DND-41 (cell line): ENCODE measurements at places on chromosomes 1 and 21.

- peak; percentile 60 for DNase-seq
Measured at GRCh38 chr1:9368356-9368755, 75.7 kb downstream of the SPSB1 start.

- no peak for DNase-seq
Measured at GRCh38 chr1:198467342-198467741, 73.1 kb downstream of the ATP6V1G3 start.

GRCh38 chr1:156583821-156584622, 4.5 kb downstream of the TTC24 start:
- peak; percentile 81 for DNase-seq

DNA sequence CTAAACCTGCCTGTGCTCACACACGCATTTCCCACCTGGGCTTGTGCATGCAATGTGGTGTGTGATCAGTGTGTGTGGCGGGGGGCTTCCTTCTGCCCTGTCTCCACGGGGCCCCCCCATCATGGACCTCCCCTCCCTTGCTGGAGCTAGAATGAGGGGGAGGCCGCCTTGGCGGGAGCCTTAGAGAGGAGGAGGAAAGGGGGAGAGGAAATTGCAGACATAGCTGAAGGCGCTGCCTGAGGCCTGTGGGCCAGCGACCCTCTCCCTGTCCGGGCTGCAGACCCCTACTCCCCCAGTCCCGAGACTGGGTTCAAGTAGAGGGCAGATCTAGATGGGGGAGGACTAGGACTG, 883 bp upstream of the EVA1B start:
- no peak for DNase-seq

- no peak for DNase-seq
Measured at GRCh38 chr1:31346785-31347184, 26.1 kb downstream of the FABP3 start.

DNA sequence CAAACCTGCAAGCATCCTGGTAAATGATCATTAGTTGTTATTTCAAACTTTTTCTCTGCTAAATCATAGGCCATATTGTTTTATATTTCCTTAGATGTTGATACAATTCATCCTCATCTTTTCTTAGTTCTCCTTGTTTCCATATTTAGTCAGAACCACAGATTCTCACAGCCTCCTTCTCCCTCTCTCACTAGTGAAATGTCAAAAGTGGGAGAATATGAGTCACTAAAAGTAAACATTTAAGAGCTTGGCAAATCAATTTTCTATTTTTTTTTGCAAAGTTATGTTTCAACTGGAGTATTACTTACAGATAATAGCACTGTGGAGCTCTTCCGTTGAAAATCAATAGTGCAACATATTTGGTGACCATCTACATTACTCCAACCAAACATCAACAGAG, 308.8 kb downstream of the COL11A1 start:
- DNase-seq = no peak

GRCh38 chr1:2611031-2611501, 21.8 kb downstream of the MMEL1 start:
- no peak for DNase-seq

- peak; percentile 38 for DNase-seq
Measured at GRCh38 chr1:37989361-37989930, 376 bp downstream of the SF3A3 start.

DNA sequence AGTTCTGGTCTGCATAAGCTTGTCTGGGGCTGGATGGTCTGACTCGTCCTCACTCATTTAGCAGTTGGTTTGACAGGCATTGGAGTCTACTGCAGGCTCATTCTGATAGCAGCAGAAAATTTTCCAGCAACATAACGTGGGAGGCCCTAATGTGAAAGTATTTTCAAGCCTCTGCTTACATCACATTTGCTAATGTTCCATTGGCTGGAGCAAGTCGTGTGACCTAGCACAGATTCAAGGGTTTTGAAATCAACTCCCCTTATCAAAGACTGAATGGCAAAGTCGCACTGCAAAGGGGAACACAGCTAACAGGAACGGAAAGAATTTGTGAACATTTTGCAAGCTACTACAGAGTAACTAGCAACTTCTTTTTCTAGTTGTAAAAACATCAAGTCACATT, 2.3 kb upstream of the USH2A start:
- DNase-seq = no peak

DNA sequence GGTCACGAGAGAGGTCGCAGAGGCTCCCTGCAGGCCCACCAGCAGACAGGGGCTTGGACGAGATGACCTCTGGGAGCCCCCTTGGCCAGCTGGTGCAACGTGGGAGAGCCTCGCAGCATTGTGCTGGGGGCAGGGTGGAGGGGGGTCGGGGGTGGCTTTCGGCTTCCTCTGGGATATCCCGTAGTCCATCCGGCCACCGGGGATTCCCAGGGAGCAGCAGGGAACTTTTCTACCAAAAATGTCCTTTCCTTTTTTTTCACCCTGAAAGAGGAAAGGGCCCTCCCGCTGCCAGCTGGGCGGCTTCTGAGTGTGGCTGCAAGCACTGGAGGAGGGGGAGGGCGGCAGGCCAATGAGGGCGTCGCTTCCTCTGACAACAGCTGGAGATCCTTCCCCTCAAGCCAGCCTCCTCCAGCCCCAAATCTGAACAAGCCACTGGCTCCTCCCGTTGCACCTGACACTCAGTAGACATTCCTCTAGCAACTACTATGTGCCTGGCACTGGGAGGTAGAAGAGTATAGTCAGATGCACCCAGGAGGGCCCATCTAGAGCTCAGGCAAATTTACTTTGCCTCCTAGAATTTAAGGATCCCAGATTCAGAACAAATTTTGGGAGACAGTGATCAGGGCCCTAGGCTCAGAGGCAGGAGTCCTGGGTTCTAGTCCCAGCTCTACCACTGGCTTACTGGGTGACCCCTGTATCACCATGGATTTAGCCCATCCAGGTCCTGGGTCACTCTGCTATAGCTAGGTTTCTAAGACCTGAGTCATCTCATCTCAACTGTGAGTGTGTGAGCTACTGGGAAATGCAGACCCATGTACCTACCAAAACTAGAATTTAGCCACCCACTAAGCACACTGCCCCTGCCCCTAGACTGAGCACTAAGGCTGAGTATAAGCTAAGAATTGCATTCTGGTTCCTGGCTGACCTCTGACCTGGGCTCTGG, 2.7 kb downstream of the MOB3C start:
- DNase-seq = peak; percentile 72

- DNase-seq = no peak
Measured at GRCh38 chr21:42474043-42474831, 21.8 kb downstream of the RSPH1 start.

DNA sequence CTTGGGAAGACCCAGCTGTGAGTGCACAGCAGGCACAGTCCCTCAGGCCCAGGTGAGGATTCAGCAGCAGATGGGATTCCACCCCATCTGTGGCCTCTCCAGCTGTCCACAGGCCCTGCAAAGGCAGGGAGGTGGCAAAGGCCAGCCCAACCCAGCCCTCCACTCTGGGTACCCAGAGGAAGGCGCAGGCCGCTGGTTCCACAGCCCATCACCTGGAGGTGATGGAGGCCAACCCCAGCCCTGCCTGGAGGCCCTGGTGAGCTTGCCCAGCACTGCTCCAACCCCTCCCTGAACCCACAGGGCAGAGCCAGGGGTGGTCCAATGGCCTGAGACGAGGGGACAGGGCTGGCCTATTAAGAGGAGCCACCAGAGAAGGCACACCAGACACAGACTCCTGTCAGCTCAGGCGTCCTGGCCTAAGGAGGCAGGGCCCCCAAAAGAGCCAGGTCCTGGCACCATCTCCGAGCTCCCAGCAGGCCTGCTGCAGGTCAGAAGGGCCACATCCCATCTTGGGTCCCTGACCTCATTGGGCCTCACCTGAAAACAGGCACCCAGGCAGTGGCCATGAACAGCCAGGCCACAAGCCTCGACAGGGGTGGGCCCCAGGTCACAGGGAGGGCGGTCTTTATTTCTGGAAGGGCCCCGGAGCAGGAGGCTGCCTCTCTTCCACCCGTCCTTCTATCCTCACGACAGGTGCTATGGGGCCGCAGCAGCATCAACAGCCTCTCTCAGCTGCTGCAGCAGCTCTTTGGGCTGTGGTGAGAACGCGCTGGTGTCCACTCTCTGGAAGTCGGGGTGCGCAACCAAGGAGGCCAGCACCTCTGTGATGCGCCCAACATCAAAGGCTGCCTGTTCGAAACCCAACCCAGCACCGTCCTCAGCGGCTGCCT, 3.2 kb downstream of the JMJD4 start:
- DNase-seq = no peak

DNA sequence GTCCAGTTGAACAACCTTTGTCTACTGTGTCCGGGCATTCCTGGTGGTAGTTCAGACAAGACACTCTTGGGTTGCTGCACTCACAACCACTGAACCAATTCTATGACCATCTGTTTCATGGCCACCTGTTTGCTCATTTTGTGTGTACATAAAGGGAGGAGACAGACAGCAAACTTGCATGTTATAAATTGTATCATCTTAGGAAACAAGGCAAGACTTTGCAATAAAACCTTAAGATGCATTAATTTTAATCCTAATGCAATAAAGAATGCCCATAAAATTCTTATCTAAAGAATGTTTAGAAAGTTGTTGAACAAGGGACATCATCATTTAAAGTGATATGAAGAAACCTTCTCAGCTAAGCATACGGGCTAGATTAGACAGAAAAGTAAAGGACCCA, 34.8 kb downstream of the ADAM30 start:
- DNase-seq = no peak

DNA sequence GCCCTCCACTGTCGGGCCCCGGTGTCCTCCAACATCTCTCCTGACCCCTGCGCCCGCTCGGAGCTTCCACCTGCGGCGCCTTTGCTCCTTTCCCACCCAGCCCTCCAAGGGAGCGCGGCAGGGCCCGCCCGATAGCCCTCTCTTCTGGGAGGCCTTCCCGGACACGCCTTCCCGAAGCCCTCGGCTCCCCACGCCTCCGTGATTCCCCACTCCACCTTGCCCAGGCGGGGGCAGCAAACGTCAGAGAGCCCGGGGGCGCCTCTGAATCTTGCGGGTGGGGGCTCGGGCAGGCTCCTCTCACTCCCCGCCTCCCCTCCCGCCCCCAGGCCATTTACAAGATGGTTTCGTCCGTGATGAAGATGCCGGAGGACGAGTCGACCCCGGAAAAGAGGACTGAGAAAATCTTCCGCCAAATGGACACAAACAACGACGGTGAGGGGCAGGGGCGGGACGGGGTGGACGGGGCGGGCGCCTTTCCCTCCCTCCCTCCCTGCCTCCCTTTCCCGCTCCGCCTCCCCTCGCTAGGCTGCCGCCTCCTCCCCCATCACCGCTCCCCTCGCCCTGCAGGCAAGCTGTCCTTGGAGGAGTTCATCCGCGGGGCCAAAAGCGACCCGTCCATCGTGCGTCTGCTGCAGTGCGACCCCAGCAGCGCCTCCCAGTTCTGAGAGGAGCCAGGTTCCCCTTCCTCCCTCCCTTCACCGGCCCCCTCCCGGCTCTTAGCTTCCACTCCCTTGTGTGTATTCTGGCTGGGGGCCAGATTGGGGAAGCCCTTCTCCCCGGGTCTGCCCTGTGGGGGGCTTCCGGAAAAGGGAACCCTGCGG, 7.1 kb downstream of the HPCA start:
- DNase-seq = no peak

DNA sequence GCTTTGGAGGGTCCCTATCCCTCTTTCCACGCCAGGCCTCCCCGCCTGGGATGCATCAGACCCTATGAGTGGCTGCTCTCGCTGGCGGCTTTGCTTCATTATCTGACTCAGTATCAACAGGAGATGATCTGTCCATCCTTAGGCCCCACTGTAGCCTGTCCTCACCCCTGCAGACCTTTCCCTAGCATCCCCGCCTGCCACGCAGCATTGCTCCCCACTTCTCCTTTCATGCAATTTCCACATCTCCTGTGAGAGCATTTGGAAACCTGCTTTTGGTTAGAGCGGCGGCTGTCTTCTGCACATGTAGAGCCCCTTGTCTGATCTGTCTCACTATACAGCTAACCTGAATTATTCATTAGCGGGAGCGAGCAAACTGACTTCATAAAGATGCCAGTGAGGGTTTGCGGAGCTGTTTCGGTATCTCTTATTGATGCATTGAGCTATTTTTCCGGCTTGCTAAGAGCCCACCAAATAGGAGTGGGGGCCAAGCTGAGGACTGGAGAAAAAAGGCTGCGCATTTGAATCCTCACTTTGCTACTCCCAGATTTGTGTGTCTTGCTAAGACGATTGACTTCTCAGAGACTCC, 40.0 kb upstream of the ATP2B4 start:
- no peak for DNase-seq

DNA sequence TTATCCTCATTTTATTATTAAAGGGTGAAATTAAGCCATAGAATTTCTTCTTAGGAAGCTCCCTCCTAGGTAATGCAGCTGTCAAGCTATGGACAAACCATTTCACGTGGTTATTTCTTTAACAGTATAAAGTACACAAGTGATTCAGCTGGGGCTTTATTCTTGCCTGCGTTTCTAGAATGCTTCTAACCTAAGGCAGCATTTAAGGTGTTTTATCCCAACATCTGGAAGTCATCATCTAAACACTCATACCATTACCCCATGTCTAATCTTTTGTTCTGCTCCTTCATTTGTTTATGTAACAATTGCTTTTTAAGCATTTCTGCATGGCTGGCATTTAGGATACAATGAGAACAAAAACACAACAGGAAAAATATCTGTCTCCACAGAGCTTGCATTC, 829.2 kb upstream of the ADAMTS5 start:
- DNase-seq = no peak

GRCh38 chr1:7561331-7561921, 209.7 kb upstream of the VAMP3 start:
- DNase-seq = peak; percentile 21

DNA sequence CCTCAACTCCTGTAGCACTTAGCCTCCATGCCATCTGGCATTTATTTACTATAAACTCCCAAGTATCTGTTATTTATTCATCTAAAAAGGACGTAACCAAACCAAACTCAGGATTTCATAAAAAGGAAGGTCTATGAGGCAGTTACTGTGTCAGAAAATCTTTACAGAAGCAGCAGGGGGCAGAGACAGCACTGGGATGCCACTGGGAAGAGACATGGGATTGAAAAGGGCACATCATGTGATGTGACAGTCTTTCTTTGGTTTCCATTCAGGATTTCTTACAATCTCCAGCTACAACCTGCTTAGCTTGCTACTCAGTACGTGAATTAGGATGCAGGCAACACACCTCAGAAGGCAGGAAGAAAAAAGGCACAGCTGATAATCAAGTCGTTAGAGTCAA, 31.2 kb downstream of the SPRTN start:
- DNase-seq = no peak
